Stimulated activated CD4-positive, alpha-beta T cell treated with anti-CD3 and anti-CD28 coated beads, TNF-alpha, amount 100 ng/mL, for 24 hours (primary cell): ENCODE measurements at places on chromosomes 13 and 19.

GRCh38 chr19:17560205-17560595 lies 4.8 kb downstream of the COLGALT1 start:
- DNase-seq: no peak

GRCh38 chr13:112254061-112254818 lies 121.9 kb upstream of the SPACA7 start:
- DNase-seq: no peak

GRCh38 chr13:20405691-20406090 lies 120.0 kb downstream of the CRYL1 start:
- no peak for DNase-seq

DNA sequence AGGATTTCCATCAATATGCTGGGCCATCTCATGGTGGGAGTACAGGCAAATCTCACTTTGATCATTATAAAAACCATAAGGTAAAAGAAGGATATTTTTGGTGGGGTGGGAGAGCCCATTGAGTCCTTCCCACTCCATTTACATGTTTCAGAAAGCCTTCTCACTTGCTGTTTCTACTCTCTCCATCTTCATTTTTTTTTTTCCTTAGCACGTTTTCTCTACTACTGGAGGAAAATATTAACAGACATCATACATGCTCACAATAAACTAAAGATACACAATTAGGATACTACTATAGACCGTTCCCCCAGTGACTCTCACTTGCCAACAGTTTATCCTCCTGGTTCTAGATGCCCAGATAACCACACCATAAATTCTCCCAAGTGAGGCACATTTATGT lies 1.8 kb upstream of the AKAP8 start:
- no peak for DNase-seq

DNA sequence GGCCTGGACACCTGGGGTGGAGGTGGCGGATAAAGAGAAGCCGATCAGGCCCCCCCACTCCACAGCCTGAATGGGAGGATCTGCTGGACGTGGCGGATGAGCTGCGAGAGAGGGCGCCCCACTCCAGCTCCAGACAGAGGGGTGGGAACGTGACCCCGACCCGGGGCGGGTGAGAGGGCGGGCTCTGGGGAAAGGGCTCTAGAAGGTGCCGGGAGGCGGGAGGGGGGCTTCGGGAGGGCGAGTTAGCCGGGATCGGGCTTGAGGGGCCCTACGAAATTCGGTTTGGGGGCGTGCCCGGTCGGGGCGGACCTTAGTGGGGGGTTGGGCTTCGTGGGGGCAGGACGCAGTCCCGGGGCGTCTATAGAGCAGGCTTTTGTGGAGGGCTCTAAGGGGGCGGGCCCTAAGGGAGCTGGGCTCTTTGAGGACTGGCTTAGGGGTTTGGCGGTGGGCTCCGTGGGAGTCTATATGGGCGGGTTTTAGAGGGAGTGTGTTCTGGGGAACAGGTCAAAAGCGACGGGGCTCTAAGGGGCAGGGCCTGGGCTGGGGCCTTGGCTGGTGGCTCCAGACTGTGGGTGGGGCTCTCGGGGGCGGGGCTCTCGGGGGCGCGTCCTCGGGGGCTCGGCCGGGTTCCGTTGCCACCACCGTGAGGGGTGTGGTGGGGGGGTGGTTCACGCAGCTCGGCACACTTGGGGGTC lies 4.1 kb upstream of the NANOS3 start:
- no peak for DNase-seq

GRCh38 chr13:52399708-52400107 lies 6.3 kb downstream of the THSD1 start:
- no peak for DNase-seq

DNA sequence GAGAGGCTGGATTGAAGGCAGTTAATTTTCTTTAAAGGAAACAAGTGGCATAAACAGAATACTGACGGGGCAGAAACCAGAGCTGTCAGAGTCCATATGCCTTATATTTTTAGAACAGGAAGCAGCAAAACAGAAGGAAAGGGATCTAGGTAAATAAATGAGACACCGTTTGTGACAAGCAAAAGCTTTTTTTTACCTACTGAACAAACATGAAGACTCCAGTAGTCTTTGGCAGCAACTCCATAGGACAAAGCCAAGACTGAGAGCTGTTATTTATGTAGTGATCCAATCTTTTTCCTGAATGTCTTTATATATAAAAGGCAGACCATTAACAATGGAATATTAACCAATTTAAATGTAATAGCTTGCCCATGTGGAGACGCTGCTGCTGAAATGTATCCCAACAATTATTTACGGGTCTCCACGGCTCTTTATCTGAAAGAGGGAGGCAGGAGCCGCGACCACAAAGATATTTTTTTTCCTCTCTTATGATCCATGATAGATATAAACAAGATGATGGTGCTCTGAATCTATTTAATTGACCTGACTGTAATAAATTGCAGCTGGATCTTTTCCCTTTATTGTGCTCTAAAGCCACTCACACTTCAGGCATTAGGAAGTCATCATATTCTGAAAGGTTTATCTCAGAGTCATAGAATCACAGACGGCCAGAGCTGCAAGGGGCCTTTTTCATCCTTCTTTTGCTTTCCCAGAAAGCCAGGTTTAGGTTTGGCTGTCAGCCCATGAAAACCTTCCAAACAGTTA lies 687.8 kb downstream of the EFNB2 start:
- no peak for DNase-seq

GRCh38 chr13:74128156-74128767 lies 5.9 kb downstream of the KLF12 start:
- no peak for DNase-seq

DNA sequence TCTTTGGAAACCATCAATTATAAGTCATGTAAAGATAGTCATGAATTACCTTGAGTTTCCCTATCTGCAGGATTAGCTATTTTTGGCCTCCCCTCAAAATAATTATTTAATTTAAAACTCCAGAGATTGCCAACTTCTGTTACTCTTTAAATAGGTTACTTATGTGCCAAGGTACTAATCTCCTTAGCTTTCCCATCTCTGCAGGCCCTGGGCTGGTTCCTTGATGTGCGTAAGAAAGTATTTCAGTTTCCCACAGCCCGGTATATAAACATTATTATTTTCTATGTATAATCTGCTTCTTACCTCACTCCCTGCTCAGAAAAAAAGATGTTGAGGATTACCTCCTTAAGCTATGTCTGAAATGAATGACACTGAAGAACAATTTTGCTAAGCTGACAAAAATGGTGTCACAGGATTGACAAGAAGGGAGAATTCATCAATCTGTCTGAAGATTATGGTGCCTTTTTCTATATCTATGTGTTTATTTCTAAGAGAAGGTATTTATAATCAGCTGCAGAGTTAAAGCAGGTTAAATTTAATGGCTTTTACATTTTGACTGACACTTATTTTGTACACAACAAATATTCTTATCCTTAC lies 1697.2 kb upstream of the PCDH20 start:
- DNase-seq: no peak

- DNase-seq: no peak
Measured at GRCh38 chr13:23915308-23915707, 18.0 kb upstream of the C1QTNF9B start.

DNA sequence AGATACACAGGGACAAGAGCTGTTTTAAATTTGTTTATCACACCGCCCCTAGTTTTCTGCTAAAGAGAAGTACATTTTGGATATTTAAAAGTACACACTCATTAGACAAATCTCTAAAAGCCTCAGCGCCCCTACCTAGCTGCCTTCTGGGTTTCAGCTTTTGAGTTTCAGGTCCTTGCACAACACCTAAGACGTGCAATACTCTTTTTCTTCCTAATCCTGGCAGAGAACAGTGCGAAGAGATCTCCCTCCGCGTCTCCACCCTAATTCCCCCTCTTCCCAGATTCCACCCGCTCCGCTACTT lies 421 bp upstream of the KLF5 start:
- DNase-seq: no peak

- no peak for DNase-seq
Measured at GRCh38 chr13:26707122-26708006, 53.2 kb downstream of the GPR12 start.

DNA sequence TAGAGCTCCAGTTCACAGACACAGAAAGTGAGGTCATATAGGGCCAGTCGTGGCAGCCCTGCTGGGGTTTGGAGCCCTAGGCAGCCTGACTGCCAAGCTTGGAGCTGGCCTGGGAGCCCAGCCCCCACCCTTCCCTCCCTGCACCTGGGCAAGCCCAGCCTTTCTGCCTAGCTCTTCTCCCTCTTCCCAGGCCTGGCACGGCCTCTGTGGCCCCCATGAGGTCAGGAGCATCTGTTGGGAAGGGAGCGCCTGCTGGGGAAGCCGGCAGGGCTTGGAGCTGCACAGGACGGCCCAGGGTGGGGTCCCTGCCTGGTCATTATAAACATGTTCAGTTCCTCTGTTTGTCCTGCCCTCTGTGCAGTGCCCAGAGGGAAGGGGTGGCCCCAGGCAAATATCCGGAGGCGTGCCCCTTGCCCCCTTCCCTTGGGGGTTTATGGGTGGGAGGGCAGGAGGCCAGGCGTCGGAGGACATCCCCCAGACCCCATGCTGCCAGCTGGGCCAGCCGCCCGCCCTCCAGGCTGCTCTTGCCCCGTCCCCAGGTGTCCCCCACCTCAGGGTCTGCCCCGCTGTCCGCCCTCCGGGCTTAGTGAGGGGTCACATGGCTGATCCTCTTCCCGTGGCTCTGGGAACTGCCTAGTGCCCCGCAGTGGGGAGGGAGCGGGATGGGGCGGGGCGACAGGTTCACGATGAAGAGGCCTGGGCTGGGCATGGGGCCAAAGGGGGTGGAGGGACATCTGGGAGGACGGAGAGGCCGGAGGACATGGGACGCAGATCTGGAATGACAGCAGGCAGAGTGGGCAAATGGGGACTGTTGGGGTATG lies 30.0 kb upstream of the NCCRP1 start:
- DNase-seq: no peak

- DNase-seq: peak; percentile 18
Measured at GRCh38 chr13:48138270-48138669, 43.4 kb upstream of the MED4 start.

DNA sequence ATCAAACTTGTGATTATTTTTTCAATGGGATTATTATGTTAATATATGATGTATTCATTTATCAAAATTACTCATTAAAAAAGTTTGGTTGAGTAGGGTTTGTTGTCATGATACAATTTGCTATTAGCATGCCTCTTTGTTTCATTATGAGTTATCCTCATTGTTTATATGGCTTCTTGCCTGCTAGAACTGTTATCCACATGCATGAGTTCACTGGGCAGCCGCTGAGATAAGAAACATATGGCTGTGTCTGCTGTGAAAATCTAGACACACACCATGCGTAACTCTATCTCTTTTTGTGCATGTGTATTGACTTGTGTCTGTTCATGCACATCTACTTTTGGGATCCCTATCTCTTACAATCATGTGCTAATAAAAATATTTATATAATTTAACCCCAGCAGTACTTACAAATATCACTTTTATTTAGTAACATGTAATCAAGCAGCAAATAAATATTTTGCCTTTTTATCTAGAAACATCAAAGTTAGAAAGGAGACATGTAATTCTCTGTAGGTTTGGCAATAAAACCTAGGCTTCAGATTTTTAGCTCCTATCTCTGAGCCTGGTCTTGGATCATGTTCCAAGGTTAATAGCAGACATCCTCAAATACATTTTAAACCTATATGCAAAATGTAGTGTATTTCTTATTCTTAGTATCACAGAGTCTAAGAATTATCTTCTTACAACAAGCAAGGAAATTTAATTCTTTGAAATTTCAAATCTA lies 11.2 kb upstream of the KLF12 start:
- DNase-seq: no peak

DNA sequence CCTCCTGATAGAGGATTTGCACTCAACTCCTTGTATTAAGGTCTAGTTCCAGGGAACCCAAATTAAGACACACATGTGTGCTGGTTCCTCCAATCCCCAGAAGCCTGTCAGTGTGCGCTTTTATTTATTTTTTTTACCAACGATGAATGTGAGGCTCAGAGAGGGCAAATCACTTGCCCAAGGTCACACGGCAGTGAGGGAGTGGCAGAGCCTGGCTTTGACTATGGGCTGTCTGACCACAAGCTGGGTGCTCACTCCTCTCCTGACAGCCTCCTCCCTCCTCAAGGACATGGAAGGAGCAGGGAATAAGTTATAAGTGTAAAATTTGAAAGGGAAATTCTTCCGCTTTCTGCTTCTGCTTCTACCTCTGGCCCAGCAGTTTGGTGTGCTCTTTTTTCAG lies 48.9 kb downstream of the CYP4F22 start:
- DNase-seq: no peak

- no peak for DNase-seq
Measured at GRCh38 chr13:107365466-107366215, 797.7 kb upstream of the ARGLU1 start.

DNA sequence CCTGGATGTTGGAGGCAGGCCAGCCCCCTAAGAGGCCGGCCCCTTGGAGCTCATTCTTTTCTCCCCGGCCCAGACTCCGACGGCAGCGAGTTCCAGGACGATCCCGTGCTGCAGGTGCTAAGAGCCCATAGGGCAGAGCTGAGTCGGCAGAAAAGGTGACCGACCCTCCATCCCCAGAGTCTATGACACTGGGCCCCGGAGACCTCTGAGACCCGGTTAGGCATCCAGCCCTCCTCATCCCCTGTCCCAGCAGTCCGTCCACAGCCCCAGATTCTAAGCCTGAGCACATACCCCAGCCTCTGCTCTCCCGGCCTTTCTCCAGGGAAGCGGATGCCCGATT lies 7.3 kb upstream of the ARHGAP33 start:
- no peak for DNase-seq

- DNase-seq: no peak
Measured at GRCh38 chr19:6069268-6069791, 41.0 kb downstream of the RFX2 start.

DNA sequence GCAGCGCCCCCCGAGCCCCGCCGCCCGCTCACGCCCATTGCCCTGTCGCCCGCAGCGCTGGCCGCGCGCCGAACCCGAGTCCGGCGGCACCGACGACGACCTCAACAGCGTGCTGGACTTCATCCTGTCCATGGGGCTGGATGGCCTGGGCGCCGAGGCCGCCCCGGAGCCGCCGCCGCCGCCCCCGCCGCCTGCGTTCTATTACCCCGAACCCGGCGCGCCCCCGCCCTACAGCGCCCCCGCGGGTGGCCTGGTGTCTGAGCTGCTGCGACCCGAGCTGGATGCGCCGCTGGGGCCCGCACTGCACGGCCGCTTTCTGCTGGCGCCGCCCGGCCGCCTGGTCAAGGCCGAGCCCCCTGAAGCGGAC lies 518 bp downstream of the KLF2 start:
- no peak for DNase-seq

DNA sequence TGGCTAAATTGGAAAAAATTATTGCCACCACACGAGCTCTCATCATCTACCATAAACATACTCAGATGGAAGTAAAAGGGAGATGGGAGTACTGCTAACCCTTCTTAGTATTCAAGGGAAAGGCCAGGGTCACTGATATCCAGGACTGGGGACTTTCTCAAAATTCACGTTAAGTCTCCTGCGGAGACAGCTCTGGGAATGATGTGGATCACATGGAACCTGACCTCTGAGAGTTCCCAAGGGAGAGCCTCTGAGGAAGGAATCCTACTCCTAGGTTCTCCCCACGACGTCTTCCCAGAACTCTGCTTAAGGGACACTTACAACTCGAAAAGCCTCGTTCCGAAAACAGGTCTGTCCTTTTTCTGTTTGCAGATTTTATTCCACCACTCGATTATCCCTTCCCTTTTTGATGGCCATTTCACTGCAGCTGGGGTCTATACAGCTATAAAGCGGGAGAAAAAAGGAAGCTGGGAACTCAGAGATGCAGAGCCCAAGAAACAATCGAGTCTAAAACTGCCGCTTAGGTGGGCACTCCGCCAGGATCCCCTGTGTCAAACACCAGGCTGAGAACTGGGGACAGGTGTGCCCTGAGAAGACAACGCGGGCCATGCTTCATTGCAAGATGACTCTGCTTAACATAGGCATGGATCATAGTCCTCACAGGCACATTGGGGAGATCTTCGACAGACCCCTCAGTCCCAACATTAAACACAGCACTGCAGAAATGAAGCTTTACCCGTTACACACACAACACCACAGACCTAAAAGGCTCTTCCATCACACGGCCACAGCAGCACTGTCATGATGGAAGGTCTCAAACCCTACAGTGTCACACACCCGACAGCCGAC lies 823 bp upstream of the ZNF567 start:
- DNase-seq: no peak
